OCI-M1 (cell line): ENCODE measurements at places on chromosomes 7 and 10.
A peak's percentile ranks its signal among the peaks of the same experiment; 100 is the strongest.

DNA sequence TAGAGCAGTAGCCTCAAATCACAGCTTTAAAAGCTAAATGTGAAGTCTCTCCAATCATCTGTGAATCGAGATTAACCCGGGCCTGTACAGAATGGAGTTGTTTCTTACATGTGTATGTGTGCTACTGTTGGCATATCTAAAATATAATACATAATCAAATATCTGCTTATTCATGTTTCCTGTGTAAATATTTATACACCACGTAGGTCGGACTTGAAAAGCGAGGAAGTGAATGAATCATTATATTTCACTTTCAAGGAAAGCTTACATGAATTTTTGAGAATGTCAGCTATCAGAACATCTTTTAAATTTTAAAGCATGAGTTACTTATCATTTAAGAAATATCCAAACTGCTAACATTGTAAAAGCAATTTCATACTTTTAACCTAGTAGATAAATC is 233.3 kb downstream of the SLC25A13 start:
- no peak for DNase-seq

DNA sequence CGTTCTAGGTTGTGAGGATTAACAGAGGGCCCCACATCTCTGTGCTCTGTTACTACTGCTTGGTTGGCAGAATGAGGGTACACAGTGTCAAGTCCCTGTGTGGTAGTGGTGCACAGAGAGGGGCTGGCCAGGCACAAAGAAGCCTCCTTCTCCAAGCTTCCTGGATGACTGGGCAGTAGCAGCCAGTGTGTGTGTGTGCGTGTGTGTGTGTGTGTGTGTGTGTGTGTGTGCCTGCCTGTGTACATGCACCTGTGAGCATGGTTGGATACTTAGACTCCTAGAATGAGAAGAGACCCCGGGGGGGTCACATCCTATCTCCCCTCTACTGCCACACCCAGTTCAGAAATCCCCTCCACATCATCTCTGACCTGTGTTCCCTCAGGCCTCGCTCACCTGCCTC is 146.7 kb upstream of the UNC5B start:
- no peak for DNase-seq

- no peak for DNase-seq
Measured at GRCh38 chr7:73735528-73735905, 3.1 kb downstream of the ABHD11 start.

DNA sequence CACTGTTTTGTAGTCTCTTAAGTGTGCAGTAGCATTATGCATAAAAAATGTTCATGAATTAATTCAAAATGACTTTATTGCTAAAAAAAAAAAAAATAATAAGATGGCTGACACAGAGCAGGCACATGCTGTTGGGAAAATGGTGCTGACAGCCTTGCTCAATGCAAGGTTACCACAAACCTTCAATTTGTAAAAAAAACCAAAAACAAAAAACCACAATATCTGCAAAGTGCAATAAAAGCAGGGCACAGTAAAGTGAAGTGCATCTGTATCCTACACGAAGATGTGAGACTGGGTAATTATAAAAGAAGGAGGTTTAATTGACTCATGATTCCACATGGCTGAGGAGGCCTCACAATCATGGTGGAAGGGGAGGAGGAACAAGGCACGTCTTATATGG is 185.8 kb downstream of the USP6NL start:
- DNase-seq, result no peak

DNA sequence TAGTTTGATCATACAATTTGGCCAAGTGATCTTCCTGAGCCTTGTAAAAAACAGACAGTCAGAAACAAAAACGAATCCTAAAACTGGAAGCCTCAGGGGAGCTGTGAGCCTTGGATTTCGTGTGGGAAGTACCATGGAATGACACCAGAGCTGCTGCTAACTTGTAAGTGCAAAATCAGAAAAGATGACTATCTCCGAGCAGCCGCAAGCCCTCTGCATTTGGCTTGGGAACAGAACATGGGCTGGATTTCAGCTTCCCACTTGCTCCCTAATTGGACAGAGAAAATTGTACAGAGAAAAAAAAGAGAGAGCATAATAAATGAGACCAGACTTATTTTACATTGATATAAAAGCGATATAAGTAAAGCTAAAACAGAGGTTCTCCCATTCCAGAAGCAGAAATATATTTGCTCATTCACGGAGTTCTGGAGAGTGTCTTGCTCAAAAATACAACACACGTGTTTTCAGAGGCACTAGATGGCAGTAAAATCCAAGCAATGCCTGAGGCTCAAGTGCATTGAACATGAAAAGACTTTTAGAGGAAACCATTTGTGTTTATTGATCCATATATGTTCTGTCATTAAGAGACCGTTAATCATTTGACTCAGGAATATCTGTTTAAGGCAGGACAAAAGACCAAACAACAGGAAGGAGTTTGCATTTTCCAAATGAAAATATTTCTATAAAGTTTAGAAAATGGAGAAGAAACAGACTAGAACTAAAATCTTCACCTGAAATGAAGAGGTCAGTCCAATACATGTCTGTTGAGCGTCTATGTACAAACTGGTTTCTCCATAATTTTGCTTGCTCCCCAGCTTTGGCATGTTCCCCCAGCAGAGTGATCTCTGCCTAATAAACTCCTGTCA is 78.3 kb upstream of the SLC26A5 start:
- DNase-seq, result peak; percentile 58

DNA sequence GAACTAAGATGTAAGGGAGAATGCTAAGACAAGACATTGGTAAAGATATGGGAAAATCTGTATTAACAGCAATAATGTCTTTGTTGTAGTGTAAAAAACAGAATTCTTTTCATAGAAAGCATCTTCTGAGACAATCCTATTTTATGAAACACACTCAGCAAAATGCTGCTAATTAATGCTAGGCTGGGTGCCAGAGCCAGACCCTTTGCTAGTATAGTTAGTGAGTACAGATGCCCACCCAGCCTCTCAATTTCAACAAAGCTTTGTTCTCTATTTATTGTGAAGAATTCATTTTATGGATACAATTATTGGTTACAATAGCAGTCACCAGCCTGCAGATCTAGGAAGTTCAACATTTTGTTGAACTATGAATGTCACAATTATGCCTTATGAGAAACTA is 131.0 kb downstream of the SEM1 start:
- DNase-seq, result no peak

GRCh38 chr10:129848696-129849451 is 115.2 kb downstream of the EBF3 start:
- no peak for DNase-seq

DNA sequence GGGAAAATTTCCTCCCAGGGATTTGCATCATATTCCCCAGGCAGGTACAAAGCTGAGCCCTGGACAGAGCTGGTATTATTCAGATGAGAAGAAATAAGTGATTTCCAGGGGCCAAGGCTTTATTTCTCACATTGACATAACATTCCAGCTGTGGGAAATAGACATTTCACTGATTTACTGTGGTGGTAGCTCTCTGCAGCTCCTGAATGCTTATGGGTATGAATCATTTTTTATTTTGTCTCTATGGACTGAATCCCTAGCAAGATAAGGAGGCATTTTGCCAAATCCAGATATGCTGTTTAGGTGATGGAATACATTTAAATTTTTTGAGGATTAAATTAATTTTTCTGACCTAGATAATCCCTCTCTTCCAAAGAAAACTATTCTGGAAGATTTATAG is 97.9 kb downstream of the MTPN start:
- DNase-seq, result no peak

DNA sequence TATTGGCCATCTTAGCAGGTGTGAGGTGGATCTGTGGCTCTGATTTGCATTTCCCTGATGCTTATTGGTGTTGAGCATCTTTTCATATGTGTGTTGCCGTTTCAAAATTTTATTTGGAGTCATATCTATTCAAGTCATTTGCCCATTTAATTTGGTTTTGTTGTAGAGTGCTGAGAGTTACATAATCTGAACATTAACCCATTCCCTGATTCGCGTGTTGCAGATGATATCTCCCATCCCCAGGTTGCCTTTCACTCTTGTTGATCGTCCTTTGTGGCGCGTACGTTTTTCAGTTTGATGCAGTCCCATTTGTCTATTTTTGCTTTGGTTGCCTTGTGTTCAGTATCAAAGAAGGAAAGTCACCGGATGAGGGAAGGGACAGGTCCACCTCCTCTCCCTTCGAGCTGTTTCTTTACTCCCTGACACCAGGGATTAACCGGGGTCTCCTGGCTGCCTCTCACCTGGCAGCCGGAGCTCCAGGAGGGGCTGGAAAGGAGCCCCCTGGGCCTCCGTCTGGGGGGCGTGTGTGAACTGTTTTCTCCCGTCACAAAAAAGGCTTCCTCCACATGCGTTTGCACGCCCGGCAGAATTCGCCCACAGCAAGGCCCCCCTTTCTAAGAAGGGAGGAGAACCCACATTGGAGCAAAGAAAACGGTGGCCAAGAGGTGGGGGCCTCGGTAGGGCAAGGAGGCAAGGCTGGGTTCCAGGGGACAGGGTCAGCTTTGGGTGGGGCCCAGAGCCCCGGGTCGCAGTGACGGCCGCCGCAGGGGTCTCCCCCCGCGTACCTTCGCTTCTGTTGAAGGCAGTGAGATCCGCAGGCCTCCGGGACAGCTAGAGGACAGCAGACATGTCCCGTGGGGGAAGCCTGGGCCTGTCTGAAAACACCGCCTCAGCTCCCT is 8.3 kb downstream of the MNX1 start:
- DNase-seq, result no peak

GRCh38 chr10:11095374-11095801 is 77.7 kb downstream of the CELF2 start:
- DNase-seq, result no peak

- DNase-seq, result peak; percentile 27
Measured at GRCh38 chr10:96890172-96890513, 58.0 kb downstream of the LCOR start.
